ENCODE measurements at places on chromosomes 3 and 15.

- peak; percentile 0 for DNase-seq
These were observed 127.8 kb downstream of the SYNPR start for GRCh38 chr3:63405882-63406281.

DNA sequence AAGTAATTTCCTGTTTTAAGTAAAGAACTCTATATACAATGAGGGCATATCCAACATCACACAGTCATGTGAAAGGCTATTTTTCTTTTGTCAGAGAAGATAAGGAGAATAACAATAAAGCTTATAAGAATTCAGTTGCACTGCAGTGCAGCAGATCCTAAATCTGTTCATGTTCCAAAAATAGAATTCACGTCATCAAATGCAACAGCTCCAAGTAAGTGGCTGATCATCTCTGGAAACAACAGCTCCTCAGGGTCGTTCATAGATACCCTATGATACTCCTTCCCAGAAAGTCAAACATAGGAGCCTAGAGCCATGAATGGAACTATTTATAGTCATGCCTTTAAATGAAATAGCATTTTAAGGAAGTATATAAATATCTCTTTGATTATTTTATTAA lies 100.2 kb downstream of the FMN1 start:
- no peak for DNase-seq

DNA sequence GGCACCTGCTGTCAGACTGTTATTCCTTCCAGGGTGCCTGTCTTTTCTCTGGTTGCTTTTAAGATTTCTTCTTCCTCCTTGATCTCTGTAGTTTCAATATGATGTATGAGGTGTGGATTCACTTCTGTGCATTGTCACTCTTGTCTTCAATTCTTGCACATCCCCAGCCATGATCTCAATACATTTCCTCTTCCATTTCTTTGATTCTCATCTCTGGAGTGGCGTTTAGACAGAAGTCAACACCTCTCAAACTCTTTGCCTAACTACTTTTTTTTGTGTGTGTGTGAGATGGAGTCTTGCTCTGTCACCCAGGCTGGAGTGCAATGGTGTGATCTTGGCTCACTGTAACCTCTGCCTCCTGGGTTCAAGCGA lies 224.4 kb upstream of the LYSMD4 start:
- no peak for DNase-seq

GRCh38 chr3:52323526-52324295 lies 7.6 kb downstream of the DNAH1 start:
- no peak for DNase-seq

DNA sequence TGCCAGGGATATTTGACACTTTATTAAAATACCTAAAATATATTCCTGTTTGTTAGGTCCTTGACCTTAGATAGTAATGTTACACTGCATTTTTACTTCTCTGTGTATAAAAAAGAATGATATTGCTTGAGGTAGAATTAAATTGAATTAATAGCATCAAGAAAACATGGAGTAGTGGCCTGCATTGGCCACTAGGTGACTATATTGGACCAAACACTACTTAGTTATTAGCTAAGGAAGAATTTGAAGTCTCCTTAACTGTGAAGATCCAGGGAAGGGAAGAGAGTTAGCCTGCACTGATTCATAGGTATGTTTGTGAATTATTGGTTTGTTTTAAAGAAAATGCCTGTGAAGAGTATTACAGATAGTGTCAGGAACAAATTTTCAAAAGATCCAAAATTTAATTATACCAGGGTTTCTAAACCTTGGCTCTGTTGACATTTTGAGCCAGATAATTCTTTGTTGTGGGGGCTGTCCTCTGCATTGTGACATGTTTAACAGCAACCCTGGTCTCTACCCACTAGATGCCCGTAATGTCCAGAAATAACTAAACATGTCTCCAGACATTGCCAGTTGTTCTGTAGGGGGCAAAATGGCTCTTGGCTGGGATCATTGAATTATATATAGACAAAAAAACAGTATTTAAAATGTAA lies 103.6 kb upstream of the THSD4 start:
- peak; percentile 49 for DNase-seq

- no peak for DNase-seq
These were observed 249.8 kb downstream of the ALCAM start for GRCh38 chr3:105616374-105617121.

- DNase-seq: no peak
These were observed 78.9 kb downstream of the ESYT3 start for GRCh38 chr3:138513090-138513843.

Data from DMS53 (cell line).